Activated T-cell treated with anti-CD3 and anti-CD28 coated beads, Interleukin-2, amount 50 U/mL, for 4 hours (primary cell): ENCODE measurements at places on chromosomes 4 and X.

DNA sequence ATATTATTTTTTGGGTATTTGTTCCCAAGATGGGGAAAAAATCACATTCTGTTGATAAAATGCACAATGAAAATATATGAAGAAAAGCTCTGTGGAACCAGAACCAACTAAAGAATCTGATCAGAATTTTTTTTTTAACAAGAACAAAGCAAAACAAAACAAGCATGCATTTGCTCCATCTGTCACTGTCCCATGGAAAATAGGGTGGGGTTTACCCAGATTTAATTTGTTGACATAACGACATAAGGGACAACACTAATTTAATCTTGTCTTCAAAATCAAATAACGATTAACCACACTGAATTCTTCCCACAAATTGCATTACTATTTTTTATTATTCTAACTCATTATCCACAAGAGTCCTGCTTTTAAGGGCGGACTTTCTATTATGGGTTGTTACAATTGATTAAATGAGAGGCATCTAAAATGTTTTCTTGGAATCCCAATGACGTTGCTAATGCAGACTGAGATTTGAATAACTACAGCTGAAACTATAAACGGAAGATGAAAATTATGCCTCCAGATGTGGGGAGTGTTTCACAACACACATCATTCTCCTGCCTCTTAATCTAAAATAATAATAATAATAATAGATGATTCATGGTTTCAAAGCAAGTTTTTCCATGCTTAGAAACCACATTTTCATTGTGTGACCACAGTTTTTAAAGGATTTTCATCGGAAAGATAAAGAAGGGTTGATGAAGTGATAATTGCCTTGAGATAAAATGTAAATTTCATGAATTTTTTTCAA, 307.0 kb upstream of the CPEB2 start:
- no peak for DNase-seq

DNA sequence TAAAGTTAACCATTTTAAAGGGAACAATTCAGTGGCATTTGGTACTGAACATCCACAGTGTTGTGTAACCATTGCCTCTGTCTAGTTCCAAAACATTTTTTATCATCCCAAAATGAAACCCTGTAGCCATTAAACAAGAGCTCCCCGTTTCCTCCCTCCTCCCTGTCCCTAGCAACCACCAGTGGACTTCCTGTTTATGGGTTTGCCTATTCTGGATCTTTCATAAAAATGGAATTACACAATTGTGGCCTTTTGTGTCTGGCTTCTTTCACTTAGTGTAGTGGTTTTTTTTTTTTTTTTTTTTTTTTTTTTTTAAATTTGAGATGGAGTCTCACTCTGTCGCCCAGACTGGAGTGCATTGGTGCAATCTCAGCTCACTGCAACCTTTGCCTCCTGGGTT, 11.6 kb downstream of the RBMX2 start:
- no peak for DNase-seq

- no peak for DNase-seq
Observed at GRCh38 chr4:143585548-143585947, 72.0 kb downstream of the SMARCA5 start.

- no peak for DNase-seq
Observed at GRCh38 chrX:11100281-11101035, 10.7 kb upstream of the HCCS start.

DNA sequence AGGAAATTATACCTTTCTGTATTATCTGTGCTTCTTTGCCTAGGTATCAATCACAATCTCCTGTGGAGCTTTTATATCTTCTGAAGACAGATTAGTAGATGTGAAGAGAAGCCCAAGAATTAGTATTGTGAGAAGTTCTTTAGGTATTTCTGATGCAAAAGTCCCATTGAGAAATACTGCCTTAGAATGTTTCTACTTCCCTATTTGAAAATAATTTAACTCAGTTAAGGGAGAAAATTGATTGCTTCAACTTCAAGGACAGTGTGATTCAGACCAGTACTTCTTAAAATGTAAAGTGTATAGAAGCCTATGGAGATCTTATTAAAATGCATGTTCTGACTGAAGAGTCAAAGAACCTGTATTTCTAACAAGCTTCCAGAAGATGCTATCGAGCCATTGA, 9.0 kb downstream of the EIF1AX start:
- DNase-seq = no peak

- no peak for DNase-seq
Observed at GRCh38 chr4:25509646-25510045, 132.6 kb downstream of the ANAPC4 start.

GRCh38 chr4:91448668-91449330, 855.0 kb upstream of the GRID2 start:
- DNase-seq = no peak

DNA sequence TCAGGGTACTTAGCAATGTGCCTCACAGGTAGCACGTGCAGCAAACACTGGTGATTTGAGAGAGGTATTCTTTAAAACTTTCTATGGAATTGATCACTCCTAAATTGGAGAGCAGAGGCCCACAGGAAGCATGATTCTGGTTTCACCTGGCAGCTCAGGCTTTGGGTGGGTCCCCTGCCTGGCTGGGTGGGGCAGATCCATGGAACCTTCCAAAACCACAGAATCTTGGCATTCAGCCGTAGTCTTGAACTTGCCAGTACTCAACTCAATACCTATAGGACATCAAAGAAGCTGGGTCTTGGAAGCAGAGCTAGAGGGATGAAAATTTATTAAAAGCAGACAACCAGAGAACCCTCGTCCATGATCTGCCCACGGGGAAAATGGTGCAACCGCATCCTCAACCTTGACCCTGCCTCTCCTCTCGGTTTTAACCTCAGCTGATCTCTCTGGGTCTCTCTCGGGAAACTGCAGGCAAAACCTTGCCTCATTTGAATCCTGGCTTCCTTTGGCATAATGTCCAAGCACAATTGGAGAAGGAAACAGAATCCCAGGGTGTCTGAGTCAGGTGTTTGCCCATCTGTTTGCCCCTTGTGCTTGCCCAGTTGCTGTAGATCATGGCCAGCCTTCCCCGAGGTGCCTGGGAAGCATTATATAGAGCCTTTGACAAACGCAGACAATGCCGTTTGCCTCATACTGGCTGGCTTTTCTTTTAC, 22.9 kb downstream of the OTOP1 start:
- no peak for DNase-seq

- DNase-seq = no peak
Observed at GRCh38 chrX:9983846-9984245, 16.7 kb downstream of the CLDN34 start.

DNA sequence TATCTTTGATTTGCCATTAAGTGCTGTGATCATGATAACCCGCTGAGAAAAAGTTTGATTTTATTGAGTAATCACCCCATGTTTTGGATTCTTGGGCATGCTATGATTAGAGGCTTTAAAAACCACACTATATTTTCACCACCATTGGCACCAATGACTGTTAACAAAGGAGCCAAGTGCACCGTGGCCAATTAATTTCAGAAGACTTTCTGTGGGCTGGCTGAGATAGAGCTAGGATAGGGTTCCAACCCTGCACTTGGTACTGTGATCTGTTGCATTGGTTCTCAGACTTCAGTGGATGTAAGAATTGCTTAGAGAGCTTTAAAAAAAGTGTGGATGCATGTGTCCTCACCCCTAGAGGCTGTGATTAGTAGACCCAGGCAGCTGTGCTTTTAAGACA, 32.4 kb downstream of the OCRL start:
- no peak for DNase-seq

DNA sequence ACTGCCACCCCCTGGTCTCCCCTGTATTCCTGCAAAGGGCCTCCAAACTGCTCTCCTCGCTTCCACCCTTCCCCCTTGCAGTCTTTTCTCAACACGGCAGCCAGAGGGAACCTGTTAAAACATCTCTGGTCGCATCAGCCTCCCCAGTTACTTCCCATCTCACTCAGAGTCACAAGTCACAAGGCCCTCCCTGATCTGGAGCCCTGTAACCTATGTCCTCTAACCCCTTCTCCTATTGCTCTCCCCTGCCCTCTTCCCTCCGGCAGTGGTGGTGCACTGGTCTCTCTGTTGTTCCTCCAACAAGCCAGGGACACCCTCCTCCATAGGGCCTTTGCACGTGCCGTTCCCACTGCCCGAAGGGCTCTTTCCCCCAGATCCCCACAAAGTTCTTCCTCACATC, 73.2 kb downstream of the SH3KBP1 start:
- no peak for DNase-seq

DNA sequence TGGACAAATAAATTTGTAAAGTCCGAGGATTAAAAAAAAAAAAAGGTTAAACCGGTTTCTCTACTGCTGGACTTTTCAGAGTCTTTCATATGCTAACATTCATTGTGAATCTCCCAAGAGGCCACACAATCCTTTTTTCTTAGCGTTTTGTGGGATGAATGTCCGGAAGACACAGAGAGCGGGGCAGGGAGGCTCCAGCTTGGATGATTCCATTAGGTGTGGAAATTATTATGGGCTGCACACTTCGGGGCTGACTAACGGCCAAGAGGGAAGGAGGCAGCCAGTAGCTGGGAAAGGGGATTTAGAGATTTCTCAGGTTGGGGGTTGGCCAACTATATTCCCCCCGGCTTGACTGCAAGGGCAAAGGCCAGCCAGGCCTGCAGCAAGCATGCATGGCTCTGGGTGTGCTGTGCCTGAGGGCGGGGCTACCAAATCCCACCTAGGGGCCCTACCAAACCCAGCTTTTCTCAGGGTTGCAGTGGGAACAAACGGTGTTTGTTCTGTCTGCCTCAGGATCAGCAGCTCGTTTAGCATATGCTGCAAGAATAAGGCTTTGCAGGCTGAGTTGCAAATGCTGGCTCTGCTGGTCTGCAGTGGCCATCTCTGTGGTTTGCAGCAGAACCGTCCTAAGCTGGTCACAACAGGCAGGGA, 28.6 kb downstream of the NYX start:
- no peak for DNase-seq

GRCh38 chr4:139521754-139522401, 34.1 kb downstream of the SETD7 start:
- DNase-seq = no peak

- DNase-seq = no peak
Observed at GRCh38 chr4:139847602-139848001, 182.0 kb downstream of the MGST2 start.

DNA sequence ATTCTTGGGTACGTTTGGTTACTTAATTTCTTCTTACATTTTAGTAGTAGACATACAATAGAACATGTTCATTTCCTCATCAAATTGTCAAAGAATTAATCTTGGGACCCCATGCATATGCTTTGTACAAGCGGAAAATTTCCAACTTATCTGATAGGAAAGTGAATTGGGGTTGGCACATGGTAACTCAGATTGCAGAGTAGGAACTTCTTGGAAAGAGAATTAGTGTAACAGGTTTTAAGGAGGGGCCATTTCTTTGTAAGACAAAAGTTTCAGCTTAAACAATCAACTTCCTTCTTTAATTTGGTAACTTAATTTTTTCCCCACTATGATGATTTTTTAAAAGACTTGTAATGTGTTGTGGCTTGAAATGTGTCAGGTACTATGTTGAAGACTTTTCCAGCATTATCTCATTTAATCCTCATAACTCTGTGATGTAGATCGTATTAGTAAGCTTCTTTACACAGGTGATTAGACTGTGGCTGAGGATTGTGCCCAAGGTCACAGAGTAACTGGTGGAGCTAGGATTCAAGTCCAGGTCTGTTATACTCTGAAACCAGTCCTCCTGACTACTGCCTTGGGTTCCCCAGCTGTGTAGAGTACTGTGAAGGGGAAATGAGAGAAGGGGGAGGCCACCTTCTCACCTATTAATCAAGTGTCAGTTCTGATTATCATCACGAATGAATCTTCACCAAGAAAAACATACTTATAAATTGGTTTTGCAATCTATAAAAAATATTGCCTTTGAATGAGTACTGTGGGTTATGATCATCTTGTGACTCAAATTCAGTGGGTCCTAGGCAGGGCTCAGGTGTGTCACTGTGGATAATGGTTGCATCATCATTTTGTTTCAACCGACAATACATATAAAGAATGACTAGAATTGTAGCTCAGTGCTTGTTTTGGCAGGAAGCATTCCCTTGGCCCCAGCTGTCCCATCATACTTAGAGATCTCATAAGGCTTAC, 4.3 kb downstream of the GK start:
- DNase-seq = no peak

DNA sequence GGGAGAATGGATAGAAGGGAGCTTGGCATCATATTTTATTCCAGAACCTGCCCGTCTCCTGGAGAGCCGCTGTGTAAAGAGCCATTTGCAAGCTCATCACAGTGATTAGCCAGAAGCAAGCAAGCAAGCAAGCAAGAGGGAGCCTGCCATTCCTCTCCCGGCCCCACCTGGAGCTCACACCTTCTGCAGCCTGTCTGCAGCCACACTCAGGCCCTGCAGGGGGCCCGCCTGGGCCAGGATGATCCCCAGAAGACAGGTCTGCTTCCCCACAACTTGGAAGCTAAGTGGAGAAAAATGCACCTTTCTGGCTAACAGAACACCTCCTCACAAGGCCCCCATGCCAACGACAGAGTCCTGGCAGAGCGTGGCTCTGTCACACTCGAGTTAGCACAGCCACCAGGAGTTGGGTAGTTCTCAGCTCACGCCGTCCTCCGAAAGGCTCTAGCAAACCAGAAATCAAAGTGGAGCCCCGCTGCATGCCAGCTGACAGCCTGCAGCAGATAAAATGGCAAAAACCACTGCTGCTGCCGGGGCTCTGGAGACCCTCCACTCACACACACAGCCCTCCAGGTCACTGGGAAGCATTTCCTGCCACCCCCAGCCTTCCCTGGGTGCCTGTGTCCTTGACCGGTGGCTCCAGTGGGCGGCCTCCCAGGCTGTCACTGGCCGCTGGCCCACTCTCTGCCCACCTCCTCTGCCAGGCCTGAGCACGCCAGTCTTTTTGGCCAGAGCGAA, 54.9 kb downstream of the DCTD start:
- DNase-seq = no peak

DNA sequence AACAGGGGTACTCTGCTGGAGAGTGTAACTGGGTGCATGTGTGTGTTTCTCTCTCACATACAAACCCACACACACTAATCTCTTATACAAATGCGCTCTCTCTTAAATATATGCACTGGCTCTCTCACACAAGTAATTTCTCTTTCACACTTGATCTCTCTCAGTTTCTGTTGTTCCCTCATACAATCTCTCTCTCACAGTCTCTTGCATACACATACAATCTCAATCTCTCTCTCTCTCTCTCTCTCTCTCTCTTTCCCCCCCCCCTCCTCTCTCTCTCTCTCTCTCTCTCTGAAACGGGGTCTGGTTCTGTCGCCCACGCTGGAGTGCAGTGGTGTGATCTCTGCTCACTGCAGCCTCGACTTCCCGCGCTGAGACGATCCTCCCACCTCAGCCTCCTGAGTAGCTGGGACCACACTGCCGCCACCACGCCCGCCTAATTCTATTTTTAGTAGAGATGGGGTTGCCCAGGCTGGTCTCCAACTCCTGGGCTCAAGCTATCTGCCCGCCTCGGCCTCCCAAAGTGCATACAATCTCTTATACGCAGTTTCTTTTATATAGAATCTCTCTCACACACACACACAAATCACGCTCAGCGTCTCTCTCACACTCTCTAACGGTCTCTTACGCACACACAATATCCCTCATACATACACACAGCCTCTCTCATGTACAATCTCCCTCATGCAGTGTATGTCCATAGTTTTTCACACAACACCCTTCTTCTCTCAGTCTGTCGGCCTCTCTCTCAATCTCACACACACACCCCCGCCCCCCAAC, 518 bp upstream of the FAM241A start:
- no peak for DNase-seq

- no peak for DNase-seq
Observed at GRCh38 chr4:103902730-103903129, 182.9 kb upstream of the TACR3 start.

GRCh38 chrX:11535156-11535919, 130.4 kb downstream of the ARHGAP6 start:
- no peak for DNase-seq
